GM18507 (cell line): ENCODE measurements at places on chromosomes 1 and 21.
A peak's percentile ranks its signal among the peaks of the same experiment; 100 is the strongest.

GRCh38 chr1:196355206-196355786 is 252.9 kb downstream of the KCNT2 start:
- no peak for DNase-seq

- DNase-seq = no peak
Observed at GRCh38 chr1:33719771-33720670, 143.9 kb upstream of the HMGB4 start.

- peak; percentile 49 for DNase-seq
Observed at GRCh38 chr1:109910123-109910962, at the start of gene CSF1. TSS of gene CSF1 (plus strand) at chr1:109910849. CDS start at chr1:109911024, 175 bp downstream.

GRCh38 chr21:37257511-37257966 is 9.6 kb downstream of the VPS26C start:
- no peak for DNase-seq

DNA sequence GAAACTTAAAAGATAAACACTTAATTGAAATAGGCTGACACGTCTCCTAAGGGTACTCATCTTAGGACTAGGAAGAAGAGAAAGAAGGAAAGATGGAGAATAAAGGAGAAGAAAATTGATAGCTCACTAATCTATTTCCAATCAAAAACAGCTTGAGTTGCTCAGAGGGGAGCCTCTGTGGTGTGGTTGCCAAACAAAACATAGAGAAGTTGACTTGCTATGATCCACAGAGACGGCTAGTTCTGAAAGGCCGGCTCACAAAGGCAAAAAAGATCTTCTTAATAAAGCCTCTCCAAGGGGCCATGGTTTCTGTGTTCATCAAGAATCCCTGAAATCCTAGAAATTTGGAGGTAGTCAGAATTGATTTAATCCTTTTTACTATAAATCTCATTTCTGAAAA is 644.1 kb downstream of the LMO4 start:
- DNase-seq = no peak

DNA sequence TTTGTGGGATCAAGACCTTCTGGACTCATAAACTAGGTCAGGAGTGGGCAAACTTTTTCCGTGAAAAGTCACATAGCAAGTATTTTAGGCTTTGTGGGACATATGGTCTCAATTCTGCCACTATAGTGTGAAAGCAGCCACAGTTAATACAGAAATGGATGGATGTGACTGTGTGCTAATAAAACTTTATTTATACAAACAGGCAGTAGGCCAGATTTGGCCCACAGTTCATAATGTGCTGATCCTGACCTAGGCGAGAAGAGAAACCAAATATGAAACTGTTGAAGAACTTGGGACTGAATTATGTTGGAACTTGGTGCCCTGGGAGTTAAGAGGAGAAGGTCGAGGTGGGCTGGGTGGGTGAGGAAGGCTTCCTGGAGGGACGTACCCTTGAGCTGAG is 17.1 kb downstream of the PADI3 start:
- DNase-seq = no peak

- DNase-seq = no peak
Observed at GRCh38 chr1:29832471-29832870, 596.1 kb downstream of the PTPRU start.

GRCh38 chr1:193070386-193070753 is 11.0 kb downstream of the RO60 start:
- no peak for DNase-seq

GRCh38 chr21:46039891-46040660 is 57.8 kb upstream of the COL6A2 start:
- DNase-seq = no peak

GRCh38 chr1:117179471-117179870 is 31.3 kb downstream of the VTCN1 start:
- DNase-seq = no peak

GRCh38 chr1:183887826-183888819 is 83.2 kb downstream of the RGL1 start:
- DNase-seq = no peak

- DNase-seq = no peak
Observed at GRCh38 chr1:68121536-68121935, 71.1 kb upstream of the DIRAS3 start.
